Endodermal cell (in vitro differentiated cells): ENCODE measurements at places on chromosomes 16 and 17.

- H3K4me1 ChIP-seq: peaks cover 7% of the 10 kb centered on the region
- H3K27ac ChIP-seq: no peak overlapping the region
- DNase-seq: no peak
- H3K36me3 ChIP-seq: no peaks in the 10 kb centered on the region
- no peak overlapping the region for H3K4me3 ChIP-seq
These were observed 9.7 kb downstream of the ENPP7 start for GRCh38 chr17:79740413-79740812.

GRCh38 chr17:82917699-82918345 lies 78.0 kb upstream of the ZNF750 start:
- peak; percentile 87 for DNase-seq
- H3K36me3 ChIP-seq: peaks cover 19% of the 10 kb centered on the region
- no peak overlapping the region for H3K27ac ChIP-seq
- no peaks in the 10 kb centered on the region for H3K4me1 ChIP-seq
- no peaks in the 10 kb centered on the region for H3K27me3 ChIP-seq
- no peak overlapping the region for H3K4me3 ChIP-seq

GRCh38 chr17:79993390-79994227 lies 42.1 kb downstream of the TBC1D16 start:
- H3K4me3 ChIP-seq: no peak overlapping the region
- peak overlapping the region; percentile 27 for H3K27ac ChIP-seq
- H3K27me3 ChIP-seq: no peaks in the 10 kb centered on the region
- no peaks in the 10 kb centered on the region for H3K36me3 ChIP-seq
- DNase-seq: peak; percentile 88

- DNase-seq: no peak
- H3K27ac ChIP-seq: no peak overlapping the region
- H3K27me3 ChIP-seq: no peaks in the 10 kb centered on the region
- H3K4me1 ChIP-seq: no peaks in the 10 kb centered on the region
These were observed 178.2 kb upstream of the SOX9 start for GRCh38 chr17:71942626-71943025.

DNA sequence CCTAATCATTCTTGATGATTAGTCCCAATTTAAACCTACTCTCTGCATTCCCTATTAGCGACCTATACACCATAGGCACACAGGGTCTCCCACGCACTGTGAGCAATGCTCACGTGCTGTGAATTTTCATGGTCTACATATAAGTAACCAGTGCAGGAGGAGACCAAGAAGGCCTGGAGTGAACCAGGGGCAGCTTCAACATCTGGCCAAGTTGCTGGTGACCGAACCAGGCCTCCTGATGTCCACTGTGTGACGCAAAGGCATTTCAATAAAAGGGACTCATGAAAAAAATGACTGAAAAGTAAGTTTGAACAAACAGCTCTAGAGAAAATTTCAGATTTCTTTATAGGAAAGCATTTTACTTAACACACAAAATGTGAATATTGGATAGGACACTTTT lies 107.0 kb downstream of the ZFHX3 start:
- peaks cover 8% of the 10 kb centered on the region for H3K4me1 ChIP-seq
- no peaks in the 10 kb centered on the region for H3K27me3 ChIP-seq
- no peak overlapping the region for H3K27ac ChIP-seq
- no peak for DNase-seq
- H3K36me3 ChIP-seq: no peaks in the 10 kb centered on the region

DNA sequence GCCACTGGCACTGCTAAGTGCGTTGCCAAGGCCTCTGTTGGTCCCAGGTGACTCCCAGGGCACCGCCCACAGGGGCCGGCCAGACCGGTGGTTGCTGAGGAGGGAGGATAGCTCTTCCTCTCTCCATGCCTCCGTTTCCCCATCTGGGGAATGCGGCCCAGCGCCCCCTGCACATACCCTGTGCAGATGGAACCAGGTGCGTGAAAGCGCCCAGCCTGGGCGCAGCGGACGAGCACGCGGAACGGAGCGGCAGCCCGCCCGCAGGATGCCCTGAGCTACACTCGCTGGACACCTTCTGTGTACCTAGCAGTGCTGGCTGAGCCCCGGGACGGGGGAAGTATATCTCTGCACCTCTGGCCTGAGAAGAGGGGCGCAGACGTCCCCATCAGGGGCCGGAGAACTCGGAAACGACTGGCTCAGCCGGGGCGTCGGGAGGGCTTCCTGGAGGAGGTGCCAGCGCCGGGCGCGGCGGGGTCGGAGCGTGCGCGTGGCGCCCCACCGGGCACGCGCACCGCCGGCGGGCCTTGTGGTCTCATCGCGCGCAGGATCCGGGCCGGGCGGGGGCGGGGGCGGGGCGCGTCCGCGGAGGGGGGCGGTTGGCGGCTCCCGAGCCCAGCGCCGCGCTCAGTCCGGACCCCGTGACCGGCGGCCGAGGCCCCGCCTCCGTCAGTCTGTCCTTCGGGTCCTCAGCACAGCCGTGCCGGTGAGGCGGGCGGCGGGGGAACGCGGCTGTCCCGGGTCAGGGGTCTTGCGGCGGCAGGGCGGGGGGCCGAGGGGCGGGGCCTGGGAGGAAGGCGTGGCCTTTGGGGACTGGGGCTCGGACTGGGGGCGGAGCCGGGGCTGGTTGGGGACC lies at the start of the genes CCDC78 and HAGHL:
Gene CCDC78, minus strand, starts transcription at position 6 of the 853 bp plus-strand sequence. CDS start 76 bp downstream, outside the sequence.
Gene HAGHL, plus strand, starts transcription at position 669 of the 853 bp plus-strand sequence. CDS start 404 bp downstream, outside the sequence.
- H3K4me3 ChIP-seq: peak within 1 kb of the TSS; percentile 79
- H3K4me1 ChIP-seq: peaks cover 3% of the 10 kb centered on the region
- peaks cover 19% of the 10 kb centered on the region for H3K27me3 ChIP-seq
- H3K36me3 ChIP-seq: no peaks in the 10 kb centered on the region
- H3K27ac ChIP-seq: no peak within 1 kb of the TSS

- no peaks in the 10 kb centered on the region for H3K27me3 ChIP-seq
- H3K36me3 ChIP-seq: peaks cover 80% of the 10 kb centered on the region
- peaks cover 7% of the 10 kb centered on the region for H3K4me1 ChIP-seq
These were observed 56.7 kb downstream of the YPEL2 start for GRCh38 chr17:59388069-59388556.

- no peak overlapping the region for H3K27ac ChIP-seq
- no peak overlapping the region for H3K4me3 ChIP-seq
- H3K36me3 ChIP-seq: peaks cover 42% of the 10 kb centered on the region
- H3K4me1 ChIP-seq: no peaks in the 10 kb centered on the region
- DNase-seq: no peak
These were observed 9.7 kb downstream of the CSF3 start for GRCh38 chr17:40024901-40025300.

GRCh38 chr16:86027373-86028126 lies 128.6 kb downstream of the IRF8 start:
- no peaks in the 10 kb centered on the region for H3K27me3 ChIP-seq
- no peak overlapping the region for H3K4me3 ChIP-seq
- peak; percentile 14 for DNase-seq

GRCh38 chr16:678858-679813 lies 1.1 kb upstream of the STUB1 start:
- H3K36me3 ChIP-seq: peaks cover 27% of the 10 kb centered on the region
- DNase-seq: peak; percentile 90
- H3K27ac ChIP-seq: peak overlapping the region; percentile 70
- H3K27me3 ChIP-seq: no peaks in the 10 kb centered on the region

- H3K4me1 ChIP-seq: no peaks in the 10 kb centered on the region
- H3K27me3 ChIP-seq: no peaks in the 10 kb centered on the region
- peak; percentile 98 for DNase-seq
These were observed 847 bp upstream of the PSMC3IP start for GRCh38 chr17:42578282-42578869.

GRCh38 chr17:60087882-60088669 lies 9.4 kb upstream of the HEATR6 start:
- H3K36me3 ChIP-seq: no peaks in the 10 kb centered on the region
- H3K27ac ChIP-seq: no peak overlapping the region
- no peaks in the 10 kb centered on the region for H3K27me3 ChIP-seq
- DNase-seq: peak; percentile 75

DNA sequence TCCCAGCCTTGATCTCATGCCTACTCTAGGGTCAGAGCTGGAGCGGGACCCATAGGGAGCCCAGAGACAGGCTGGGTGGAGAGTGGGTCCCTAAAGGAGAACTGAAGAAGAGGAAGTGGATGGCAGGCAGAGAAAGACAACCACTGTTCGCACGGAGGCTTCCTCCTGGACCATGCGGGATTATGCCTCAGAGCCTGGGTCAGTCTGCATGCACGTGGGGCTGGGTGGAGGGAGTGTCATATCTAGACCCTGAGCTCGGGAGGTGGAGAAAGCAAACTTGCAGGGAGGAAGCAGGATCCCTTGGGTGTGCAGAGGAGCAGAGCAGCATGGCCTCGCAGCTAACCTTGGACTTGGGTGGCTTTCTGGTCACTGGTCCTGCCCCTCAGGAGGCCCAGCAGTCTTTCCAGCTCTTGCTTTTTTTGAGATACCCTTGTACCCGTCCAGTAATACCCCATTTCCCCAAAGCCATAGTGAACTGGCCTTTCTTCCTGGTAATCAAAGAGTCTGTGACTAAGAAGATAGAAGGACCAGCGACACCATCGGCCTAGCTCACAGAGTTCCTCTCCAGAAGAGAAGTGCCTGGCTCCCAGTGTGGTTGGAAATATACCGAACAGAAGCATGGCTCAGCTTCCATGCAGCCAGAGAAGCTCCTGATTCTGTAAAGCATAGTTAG lies 344.2 kb downstream of the CPPED1 start:
- DNase-seq: no peak
- no peaks in the 10 kb centered on the region for H3K27me3 ChIP-seq
- H3K4me3 ChIP-seq: no peak overlapping the region
- no peaks in the 10 kb centered on the region for H3K36me3 ChIP-seq
- H3K27ac ChIP-seq: no peak overlapping the region

DNA sequence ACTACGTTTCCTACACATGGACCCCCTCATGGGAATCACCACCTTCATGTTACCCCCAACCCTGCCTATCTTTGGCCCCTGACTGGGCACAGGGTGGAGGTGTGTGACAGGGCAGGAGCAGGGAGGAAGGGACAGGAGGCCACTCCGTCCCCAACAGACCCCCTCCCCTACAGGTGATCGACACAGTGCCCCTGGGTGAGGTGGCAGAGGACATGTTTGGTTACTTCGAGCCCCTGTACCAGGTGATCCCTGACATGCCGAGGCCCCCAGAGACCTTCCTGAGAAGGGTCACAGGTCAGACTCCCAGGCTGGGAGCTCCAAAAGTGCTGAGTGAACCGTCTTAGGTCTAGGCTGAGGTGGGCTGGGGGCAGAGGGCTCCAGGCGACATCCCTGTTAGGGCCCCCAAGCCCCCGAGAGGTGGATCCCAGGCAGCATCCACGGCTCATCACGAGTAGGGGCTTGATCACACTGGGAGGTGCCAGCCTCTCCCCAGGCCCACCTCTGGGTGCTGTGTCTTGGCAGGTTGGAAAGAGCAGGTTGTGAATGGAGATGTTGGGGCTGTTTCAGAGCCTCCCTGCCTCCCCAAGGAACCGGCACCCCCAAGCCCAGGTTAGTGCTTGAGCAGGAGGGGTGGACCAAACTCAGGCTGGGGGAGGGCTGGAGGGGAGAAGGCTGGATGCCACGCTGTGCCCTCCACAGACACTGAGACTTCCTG lies 1.5 kb downstream of the ACBD4 start:
- no peak overlapping the region for H3K4me3 ChIP-seq
- H3K27ac ChIP-seq: no peak overlapping the region
- no peaks in the 10 kb centered on the region for H3K27me3 ChIP-seq
- no peaks in the 10 kb centered on the region for H3K36me3 ChIP-seq
- peaks cover 9% of the 10 kb centered on the region for H3K4me1 ChIP-seq
- DNase-seq: peak; percentile 50

DNA sequence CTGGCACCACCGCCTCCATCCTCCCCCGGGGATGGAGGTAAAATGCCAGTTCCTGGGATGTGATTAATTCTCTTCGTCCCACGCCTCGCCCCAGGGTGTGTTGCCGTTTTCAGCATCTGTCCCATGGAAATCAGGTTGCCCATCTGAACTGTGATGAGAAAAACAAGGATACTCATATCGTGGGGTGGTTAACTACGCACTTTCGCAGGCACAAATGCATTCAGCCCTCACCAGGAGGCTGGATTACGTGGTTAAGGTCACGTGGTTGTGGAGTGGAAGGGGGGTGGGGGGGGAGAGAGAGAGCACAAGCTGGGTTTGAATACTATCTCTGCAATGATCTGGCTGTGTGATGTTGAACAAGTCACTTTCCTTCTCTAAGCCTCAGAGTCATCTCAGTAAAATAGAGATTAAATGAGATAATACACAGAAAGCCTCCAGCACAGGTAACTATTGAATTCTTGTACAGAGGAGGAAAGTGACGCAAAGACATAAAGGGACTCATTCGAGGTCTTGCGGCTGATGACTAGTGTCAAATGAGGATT lies 74.7 kb downstream of the BMERB1 start:
- H3K27ac ChIP-seq: no peak overlapping the region
- DNase-seq: peak; percentile 50
- H3K4me1 ChIP-seq: peaks cover 5% of the 10 kb centered on the region
- no peak overlapping the region for H3K4me3 ChIP-seq
- H3K36me3 ChIP-seq: no peaks in the 10 kb centered on the region

DNA sequence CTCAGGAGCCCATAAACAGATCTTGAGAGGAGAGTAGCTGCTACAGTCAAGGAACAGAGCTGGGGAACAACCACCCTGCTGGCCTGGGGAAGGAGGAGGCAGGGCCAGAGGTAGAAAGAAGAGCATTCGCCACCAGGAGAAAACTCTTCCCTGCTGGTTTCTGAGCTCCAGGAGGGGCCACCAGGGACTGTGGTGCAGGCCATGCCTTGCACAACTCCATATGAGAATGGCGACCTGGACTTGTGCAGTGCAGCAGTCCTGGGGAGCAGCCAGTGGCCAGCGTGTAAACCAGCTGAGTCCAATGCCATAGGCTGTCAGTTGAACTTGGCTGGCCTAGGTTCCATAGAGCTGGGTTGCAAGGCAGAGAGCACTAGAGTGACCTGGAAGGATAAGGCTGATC lies 11.6 kb downstream of the SLC13A2 start:
- no peaks in the 10 kb centered on the region for H3K27me3 ChIP-seq
- H3K4me3 ChIP-seq: no peak overlapping the region
- DNase-seq: no peak
- H3K36me3 ChIP-seq: no peaks in the 10 kb centered on the region
- H3K4me1 ChIP-seq: peaks cover 2% of the 10 kb centered on the region
